NCI-H1105 (cell line): ENCODE measurements at places on chromosomes 2 and 18.

- DNase-seq: peak; percentile 21
Observed at GRCh38 chr2:204452464-204453023, 92.7 kb upstream of the PARD3B start.

DNA sequence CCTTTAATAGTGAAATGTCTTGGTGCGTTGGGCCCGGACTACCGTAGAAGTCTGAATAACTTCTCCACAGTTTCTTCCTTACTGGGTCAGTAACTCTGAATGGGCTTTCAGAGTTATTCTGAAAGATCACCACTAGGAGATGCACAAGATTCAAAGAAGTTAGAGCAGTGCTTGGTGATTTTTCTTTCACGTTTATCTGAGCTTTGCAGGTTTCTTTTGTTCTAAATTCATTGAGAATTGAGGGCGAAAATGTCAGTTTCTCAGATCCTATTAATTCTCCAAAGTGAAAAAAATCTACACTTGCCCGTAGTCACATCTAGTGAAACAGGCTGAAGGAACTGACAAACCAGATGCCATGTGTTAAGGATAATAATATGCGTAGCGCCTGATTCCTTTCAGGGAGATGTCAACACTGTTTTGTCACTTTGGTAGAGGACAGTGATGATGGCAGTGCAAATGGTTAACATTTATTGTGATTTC, 70.1 kb downstream of the QPCT start:
- DNase-seq: peak; percentile 7

DNA sequence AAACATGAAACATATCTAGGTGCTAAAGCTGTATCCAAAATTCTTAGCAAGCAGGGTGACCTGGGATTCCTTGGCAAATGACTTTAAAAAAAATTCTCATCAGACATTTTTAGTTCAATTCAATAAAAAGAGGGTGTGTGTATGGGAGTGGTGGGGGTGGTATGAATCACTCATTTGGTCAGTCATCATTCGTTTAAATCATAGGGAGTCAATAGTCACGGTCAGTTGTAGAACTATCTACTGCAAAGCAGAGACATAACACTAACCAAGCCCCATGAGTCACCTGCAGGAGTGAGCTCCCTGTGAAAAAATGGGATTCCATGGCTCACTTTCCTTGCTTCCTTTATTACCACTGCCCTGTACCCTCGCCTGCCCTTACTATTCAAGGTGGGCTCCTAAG, 380.6 kb upstream of the TCF4 start:
- no peak for DNase-seq

- DNase-seq: no peak
Observed at GRCh38 chr2:40332191-40332826, 119.6 kb downstream of the SLC8A1 start.

DNA sequence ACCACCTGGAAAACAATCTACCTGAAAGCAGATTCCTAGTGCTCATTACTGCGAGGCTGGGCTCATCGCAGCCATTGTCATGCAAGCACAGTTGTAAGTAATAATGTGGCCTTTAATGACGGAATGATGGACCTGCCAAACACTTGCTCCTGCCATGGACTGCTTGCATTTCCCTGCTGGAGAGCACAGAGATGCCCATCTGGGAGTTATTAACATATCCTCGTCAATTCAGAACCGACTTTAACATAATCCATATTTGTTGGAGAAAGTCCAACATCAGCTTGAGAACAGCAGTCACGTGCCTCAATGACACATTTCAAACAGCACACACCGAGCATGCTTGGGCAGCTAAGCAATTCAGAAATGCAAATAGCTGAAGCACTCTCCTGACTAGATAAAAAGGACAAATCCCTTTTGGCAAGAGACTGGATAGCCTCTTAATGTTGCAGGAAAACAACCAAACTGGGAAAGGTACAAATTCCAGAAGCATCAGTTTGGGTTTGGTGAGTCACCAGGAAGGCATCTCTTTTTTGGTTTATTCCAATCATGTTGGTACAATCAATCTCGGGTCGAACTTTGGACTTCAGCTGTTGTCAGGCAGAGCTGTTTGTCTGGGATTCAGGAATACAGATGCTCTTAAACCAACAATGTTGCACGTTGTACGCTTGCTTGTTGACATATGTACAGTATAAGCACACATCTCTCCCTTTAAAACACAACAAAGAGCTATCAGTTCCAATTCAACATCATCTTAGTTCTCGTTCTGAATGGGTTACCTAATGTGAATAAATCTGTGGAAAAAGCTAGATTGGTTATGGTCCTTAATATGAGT, 395.8 kb downstream of the LNPK start:
- peak; percentile 76 for DNase-seq

GRCh38 chr2:2114707-2115245, 216.3 kb downstream of the MYT1L start:
- no peak for DNase-seq

- no peak for DNase-seq
Observed at GRCh38 chr18:3029215-3029952, 16.4 kb upstream of the LPIN2 start.

DNA sequence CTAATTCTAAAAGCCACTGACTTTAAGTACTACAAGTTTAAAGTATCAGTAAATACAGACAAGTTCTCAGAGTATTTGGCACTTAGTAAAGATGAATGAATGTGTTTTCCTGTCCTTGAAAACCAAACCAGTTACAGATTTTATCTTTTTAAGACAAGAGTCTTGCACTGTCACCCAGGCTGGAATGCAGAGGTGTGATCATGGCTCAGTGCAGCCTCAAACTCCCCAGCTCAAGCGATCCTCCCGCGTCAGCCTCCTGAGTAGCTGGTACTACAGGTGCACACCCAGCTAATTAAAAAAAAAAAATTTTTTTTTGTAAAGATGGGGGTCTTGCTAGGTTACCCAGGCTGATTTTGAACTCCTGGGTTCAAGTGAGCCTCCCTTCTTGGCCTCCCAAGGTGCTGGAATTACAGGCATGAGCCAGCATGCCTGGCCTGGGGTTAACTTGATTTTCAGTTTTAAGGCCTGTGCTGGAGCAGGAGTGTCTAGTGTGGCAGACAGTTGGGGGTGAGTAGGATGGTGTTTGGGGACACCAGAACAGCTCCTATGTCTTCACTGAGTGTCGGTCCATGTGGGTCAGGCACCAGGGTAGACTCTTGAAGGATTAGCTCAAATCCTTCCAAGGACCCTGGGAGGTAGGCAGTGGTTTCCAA, 9.7 kb downstream of the RPS7 start:
- DNase-seq: no peak

- no peak for DNase-seq
Observed at GRCh38 chr2:231672617-231673347, 35.5 kb upstream of the PTMA start.

GRCh38 chr2:14558335-14558919, 74.1 kb upstream of the LRATD1 start:
- no peak for DNase-seq

DNA sequence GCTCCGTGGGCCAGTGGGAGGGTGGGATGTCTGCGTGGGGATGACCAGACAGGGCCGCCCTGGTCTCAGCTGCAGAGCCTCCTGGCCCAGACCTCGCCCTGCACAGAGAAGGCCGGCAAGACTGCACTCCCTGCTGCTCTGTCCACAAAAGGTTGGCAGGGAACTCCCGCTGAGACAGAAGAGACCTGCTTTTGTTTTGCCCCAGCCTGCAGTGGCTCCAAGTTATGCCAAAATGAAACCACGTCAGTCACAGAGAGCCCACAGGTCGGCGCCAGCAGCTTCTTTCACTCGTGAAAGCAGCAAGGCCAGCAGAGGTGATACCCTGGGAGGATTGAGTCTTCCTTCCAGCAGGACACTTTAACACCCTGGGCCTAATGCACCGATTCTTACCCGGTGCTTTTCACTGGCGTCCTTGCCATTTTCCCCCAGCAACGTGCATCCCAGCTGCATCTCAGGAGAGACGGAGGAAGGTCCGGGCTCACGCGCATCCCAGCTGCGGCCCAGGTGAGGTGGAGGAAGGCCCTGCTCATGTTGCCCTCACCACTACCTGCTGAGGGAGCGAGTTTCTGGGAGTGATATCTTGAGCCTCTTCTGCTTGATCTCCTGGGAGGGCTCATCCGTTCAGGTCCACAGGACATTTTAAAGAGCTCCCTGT, 22.1 kb upstream of the CTDP1 start:
- no peak for DNase-seq

DNA sequence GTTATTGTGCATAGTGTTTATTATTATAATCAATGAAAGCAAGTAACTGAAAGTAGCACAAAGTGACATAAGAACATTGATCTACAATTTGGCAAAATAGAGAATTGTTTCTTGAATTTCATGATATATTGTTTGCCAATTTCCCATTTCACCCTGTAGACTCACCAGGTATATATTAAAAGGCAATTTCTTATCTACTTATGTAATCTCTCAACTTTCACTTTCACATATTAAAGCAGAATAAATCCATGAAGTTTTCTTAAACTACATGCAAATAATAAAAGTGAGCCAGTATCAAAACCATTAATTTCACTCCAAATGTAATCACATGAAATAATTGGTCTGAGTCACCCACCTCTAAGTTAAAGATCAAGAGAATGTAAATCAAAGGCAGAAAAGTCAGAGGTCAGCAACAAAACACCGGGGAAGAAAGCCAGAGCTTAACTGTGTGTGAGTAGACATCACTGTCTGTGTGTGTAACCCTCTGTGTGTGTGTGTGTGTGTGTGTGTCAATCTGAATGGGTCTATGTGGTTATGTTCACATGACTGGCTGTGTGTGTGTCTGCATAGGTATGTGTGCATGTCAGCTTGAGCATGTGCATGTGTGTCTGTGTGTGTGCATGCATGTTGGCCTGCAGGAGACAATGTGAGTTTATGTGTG, 44.1 kb downstream of the ZNF385B start:
- DNase-seq: no peak

DNA sequence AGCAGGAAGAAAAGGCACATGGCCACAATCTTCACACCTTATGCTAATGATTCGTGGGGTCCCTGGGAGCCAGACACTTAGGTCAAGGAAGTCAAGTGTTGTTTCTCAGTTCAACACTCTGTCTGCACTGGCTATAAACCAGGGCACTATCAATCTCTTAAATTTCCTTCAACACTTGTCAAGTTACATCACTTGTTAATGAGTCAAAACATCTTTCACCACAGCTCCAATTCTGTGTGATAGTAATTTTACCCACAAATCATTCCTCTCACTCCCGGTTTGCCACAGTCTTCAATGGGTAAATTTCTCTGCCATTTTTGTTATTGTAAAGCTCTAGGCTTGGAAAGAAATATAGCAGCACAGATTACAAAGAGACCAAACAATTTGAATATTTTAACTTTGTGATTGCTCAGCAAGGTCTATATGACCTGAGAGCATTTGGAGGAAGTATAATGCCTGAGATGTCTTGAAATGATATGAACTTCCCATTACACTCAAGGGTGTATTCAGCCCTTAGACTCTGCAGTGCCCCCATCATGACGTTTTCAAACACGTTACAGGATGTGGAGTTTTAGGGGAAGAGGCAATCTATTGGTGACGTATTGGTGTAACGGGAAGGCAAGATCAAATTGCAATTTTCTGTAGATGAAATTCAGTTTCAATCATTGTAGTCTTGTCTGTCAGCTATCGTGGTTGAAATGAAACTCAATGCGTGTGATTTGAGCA, 78.7 kb downstream of the ICOS start:
- DNase-seq: no peak

- DNase-seq: no peak
Observed at GRCh38 chr18:22183698-22184170, 14.3 kb downstream of the GATA6 start.

GRCh38 chr2:236309669-236310029, 45.4 kb upstream of the ASB18 start:
- DNase-seq: peak; percentile 0

DNA sequence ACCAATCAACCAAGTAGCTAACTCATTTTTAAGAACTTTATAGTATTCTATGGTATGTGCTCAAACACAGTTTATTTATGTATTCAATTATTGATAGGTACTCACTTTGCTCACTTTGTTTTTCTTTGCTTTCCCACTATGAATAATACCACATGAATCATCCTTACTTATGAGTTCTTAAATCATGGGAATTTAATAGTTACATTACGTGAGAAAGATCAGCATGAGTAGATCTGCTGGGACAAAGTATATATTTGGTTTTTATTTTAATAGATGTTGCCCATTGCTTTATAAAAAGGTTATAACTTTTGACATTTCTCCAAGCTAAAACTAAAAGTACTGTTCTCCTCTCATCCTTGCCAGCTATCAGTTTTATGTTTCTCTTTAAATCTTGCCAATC, 390.7 kb downstream of the LRATD1 start:
- DNase-seq: no peak

DNA sequence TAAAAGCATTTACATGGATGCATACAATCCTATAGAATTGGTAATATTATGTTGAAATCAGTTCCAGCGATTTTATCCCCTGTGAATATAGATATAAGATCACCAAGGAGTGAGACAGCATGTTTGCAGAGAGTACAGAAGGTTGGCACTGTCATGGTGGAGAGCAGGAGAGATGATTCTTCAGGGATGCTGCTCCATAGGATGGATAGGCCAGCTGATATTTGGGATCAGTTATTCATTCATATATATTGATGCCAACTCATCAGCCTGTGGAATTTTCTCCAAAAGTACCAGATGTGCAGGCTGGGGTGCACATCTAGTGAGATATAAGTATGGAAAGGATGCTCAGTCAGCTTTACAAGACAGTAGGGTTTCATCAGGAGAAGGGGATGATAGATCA, 139.9 kb downstream of the IKZF2 start:
- no peak for DNase-seq

- no peak for DNase-seq
Observed at GRCh38 chr2:231533086-231533776, 3.0 kb upstream of the NMUR1 start.

DNA sequence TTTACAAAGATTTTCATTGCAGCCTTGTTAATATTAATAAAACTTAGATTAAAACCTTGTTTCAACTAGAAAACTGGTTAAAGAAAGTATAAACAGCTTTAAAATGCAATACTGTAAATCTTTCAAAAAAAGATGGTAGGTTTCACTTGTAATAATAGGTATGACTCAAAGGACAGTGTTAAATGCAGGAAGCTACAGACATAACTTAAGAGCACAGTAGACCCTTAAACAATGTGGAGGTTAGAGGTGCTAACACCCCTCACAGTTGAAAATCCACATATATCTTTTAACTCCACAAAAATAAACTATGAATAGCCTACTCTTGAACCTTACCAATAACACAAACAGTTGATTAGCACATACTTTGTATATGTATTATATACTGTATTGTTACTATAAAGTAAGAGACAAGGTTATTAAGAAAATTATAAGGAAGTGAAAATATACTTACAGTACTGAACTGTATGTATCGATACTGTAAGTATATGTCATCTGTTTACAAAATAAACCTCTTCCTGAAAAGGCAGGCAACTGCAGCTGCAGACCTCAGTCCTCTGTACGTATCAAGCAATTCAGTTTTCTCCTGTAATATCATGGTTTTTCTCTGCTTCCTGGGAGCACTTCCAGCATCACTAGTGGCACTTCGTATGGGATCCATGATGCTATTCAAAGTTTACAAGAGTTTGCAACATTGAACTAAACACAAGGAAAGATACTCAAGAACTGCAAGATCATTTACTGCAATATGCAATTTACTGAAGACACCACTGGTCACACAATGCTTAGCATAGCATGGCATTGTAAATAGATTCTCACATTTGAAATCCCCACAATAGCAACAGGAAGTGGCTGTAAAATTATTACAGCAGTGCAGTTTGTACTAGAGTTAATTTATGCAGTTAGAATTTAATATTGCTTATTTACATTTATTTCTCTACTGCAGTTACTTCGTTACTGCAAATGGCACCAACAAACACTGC, 610.5 kb upstream of the LRRTM4 start:
- DNase-seq: no peak
